ENCODE measurements at places on chromosomes 11 and 22.

DNA sequence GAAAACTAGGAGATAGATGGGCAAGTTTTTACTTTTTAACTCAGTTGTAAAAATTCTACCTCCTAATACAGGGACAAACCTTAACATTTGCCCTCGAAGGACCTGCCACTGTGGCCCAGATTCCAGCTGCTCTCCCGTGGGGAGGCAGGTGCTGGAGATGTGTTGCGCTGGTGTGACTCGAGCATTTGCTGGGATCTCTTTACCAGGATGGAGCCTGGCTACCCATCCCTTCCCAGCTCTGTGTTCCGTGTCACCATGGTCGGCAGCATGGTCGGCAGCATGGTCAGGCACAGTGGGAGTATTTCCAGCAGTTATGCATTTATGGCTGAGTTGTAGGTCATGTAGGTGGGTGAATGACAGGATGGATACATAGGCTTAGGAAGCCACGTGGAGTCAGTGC, 41.1 kb downstream of the OTOG start:
- DNase-seq = no peak

DNA sequence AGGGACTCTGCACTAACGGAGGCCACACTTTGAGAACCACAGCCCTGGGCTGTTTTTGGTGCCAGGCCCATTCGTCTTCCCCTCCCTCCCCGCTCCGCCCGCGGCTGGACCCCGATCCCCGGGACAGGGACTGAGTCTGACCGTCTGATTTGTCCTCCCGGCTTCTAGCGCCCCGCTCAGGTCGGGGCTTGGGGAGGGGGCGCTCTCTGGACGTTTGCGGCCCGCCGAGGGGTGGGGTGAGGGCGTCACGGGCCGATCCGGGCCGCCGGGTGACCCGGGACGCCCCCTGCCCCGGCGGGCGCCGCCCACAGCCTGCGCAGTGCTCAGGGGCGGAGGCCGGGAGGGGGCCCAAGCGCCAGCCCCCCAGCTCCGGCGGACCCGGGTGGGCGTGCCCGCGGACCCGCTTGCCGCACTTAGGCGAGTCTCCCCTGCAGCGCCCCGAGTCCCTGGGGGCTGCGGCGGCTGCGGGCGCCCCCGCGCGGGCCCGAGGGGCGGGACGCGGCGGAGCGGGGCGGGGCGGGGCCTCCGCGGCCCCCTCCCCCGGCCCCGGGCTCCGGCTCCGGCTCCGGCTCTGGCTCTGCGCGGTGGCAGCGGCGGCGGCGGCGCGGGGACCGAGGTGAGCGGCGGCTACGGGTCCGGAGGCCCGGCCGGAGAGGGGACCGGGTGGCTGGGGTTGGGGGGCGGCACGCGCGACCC, 33.7 kb upstream of the PRR5 start:
- DNase-seq = no peak

DNA sequence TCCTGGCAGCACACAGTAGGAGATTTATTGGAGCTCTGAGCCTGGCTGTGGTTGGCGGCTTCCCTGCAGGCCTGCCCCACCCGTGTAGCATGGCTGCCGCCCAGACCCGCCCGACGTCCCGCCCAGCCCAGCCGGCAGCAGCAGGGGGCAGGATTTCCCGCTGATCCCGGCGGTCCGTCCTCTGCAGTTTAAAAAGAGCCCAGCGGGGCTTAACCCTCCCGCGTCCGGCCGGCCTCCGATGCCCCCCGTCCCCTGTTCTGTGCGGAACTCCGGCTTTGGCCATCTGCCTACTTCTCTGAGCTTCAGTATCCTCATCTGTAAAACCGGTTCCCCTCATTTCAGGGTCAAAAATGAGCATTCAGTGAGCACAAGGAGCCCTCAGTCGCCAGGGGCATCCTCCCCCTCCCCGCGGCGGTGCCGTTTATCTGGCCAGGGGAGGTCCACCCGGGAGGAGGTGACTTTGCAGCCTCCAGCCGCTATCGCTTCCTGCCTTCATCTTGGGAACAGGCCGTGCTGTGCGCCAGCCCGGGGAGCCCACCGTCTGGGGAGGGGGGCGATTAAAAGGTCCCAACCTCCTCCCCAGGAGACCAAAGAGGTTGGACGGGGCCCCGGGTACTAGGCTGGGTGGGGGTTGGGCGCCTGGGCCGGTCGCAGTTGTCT, at the start of gene GAS2L1:
Gene GAS2L1 (plus strand): TSS at position 476 of the 660 bp plus-strand sequence. CDS start 1,456 bp downstream, outside the sequence.
- DNase-seq = peak; percentile 38

DNA sequence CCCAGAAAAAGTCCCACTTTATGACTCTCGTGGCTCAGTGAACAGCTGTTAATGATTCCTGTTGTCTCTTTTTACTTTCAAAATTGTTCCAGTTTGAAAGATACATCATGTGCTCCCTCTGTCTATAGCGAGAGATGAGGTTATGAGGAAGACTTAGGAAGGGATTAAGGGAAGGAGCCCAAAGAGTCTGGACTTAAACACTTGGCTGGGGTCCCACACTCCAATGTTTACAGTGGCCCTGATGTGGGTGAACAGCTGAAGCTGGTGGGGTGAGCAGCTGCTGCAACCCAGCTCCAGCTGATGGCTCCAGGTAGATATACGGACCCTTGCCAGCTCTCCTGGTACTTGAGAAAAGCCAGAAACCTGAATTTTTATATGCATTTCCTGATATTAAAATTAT, 84.5 kb upstream of the PLET1 start:
- no peak for DNase-seq

GRCh38 chr11:64787526-64788320, 9.4 kb upstream of the SF1 start:
- DNase-seq = peak; percentile 46

GRCh38 chr11:127789927-127790326, 789.4 kb upstream of the KIRREL3 start:
- no peak for DNase-seq

GRCh38 chr22:27336151-27337090, 465.1 kb downstream of the MN1 start:
- DNase-seq = no peak

- no peak for DNase-seq
Measured at GRCh38 chr11:65356394-65356972, 1.9 kb downstream of the TIGD3 start.

- DNase-seq = no peak
Measured at GRCh38 chr22:19864538-19865106, 9.9 kb upstream of the GNB1L start.

GRCh38 chr11:123977731-123978347, at the start of gene OR10S1:
Gene OR10S1, minus strand, starts transcription at chr11:123977781. Its CDS starts 117 bp downstream, at chr11:123977664.
- DNase-seq = no peak

DNA sequence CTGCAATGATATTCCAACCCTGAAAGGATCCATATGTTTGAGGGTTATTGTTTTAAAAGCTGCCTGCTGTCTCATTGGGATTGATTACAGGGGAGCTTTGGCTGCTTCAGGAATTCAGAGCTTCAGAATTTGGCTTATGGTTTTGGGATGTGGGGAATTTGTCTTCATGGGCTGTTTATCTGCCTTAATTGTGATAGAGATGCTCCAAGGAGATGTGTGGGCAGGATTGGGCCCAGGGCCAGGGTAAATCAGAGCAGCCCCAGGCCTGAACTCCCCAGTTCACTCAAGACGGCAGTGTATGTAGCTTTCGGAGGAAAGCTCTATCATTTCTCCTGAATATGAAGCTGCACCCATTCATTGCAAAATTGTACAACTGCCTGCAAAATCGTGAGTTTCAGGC, 88.5 kb downstream of the ALX4 start:
- no peak for DNase-seq

DNA sequence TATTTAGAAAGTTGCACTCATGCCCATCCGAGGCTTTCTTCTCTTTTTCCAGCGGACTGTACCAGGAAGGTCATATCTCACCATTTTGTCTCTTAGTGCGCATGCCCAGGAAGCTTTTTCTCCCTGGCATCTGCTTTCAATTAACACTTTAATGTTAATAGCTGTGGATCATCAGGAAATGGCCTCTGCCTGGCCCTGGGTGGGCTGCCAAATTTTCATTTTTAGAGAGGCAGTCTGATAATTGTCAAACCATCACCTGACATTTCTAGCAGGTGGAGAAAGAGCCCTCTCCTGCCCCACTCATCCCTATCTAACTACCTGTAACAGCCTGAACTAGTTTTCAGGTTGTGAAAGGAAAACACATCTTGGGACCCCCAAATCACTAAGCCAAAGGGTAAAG, 257.4 kb upstream of the LRRC4C start:
- no peak for DNase-seq

DNA sequence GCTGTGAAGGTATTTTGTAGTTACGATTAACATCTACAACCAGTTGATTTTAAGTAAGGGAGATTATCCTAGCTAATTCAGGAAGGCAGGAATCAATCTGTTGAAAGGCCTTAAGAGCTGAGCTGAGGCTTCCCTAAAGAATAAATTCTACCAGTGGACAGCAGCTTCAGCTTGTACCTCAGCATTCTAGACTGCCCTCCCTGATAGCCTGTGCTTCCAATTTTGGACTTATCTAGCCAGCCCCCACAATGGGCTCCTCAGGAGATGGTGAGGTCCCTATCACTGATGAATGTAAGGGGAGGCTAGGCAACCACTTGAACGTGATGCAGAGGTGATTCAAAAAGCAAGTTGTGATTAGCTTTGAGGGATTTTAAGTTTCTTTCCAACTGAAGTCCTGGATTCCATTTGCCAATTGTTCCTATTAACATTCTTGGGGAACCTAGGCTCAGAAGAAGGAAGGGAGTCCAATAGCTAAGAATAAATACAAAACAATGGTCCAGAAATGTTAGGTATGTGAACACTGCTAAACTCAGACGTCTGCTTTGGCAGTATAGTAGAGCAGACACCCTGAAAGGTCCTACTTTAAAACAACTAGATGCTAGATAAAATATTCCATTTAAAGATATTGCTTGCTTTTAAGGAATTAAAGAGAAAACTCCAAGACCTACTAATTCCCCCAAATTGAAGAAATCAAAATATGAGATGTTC, 404.3 kb upstream of the TENM4 start:
- no peak for DNase-seq

- no peak for DNase-seq
Measured at GRCh38 chr11:126163074-126163700, 48.3 kb downstream of the RPUSD4 start.

DNA sequence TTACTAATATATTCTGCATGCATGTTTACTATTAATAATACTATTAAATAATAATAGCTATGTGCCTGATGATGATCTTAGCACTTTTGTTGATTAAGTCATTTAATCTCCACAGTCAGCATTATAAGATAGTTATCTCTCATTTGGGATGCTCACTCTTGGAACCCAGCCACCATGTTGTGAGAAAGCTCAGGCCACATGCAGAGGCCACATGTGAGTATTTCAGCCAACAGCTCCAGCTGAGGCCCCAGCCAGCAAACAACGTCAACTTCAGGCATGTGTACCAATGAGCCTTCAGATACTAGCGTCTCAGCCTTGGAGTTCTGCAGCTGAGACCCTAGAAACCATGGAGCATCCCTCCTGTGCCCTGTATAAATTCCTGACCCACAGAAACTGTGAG, 798.1 kb upstream of the LRRC4C start:
- no peak for DNase-seq

DNA sequence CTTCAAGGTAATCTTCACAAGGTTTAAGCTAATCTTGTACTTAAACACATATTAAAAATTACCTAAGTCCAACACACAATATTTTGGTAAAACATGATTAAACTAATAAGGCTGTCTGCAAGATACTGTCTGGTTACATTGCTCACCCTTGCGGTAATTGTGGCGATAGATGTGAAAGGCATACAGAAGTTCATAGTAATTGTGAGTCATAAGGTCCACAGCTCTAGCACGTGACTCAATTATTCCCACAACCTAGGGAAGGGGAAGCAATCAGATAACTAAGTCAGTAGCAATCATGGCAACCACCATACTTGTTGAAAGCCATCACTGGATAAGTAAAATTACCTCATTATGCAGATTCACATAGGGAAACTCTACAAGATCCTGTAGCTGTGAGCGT, 30.5 kb upstream of the FNBP4 start:
- peak; percentile 80 for DNase-seq

- no peak for DNase-seq
Measured at GRCh38 chr11:35304386-35304775, 115.0 kb downstream of the SLC1A2 start.

DNA sequence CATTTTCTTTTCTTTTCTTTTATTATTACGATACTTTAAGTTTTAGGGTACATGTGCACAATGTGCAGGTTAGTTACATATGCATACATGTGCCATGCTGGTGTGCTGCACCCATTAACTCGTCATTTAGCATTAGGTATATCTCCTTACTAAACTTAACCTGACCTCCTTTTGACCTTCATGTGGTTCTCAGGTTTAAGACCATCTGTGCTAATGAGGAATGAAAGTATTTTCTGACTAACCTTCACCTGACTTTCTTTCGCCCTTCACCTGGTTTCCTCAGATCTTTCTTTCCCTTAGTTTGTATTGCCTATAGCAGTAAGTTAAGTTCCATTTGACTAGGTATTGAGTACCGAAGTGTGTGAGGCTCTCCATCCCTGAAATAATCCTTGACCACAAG, 6.5 kb downstream of the EXPH5 start:
- DNase-seq = no peak

DNA sequence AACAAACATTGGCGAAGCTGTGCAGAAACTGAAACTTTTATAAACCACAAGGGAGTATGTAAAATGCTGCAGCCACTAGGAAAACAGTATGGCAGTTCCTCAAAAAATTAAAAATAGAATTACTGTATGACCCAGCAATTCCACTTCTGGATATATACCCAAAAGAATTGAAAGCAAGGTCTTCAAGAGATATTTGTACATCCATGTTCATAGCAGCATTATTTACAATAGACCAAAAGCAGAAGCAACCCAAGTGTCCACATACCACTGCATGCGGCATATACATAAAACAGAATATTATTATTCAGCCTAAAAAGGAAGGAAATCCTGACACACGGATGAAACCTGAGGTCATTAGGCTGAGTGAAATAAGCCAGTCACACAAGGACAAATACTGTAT, 85.8 kb downstream of the RELT start:
- no peak for DNase-seq

GRCh38 chr11:116580799-116581198, 192.0 kb downstream of the BUD13 start:
- no peak for DNase-seq

DNA sequence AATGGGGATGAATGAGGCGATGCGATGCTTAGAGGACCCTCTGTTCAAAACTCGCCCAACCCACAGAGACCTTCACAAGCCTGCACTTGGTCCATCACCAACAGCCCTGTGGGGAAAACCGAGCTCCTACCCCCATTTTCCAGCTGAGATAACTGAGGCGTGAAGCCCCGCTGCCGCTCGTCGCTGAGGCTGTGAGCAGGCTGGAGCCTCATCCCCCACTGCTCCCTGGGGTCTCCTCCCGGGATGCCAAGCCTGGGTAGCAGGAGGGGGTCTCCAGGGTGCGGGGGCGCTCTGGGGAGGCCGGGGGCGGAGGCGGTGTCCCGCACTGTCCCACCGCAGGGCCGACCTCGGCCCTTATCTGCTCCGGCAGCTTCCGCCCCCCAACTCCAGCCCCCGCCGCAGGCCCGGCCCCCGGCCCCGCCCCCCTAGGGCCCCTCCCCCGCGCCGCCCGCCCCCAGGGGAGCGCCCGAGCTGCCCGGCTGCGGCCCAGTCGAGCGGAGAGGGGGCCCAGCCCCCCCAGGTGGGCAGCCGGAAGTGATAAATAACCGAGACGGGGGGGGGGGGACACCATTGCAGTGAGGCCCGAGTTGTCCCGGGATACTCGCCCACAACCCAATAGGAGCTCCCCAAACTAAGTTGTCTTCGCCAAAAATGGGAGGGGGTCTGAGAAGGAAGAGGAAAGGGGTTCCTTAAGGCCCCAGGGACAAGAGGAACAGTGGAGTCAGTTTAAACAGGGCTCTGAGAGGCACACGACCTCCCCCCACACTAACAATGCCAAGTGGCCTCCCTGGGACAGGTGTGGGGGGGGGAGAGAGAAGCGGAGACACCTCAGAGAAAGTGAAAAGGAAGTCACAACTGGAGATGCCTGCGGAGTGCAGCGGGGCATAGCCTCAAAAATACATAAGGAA, 8.3 kb upstream of the SLC39A13 start:
- DNase-seq = no peak

Data from activated CD4-positive, alpha-beta T cell treated with anti-CD3 and anti-CD28 coated beads, Interleukin-2, Interleukin-4, amounts not matched to agents 100 ng/mL and 50 ng/mL, durations not matched to agents 16 hours and 8 hours (primary cell).